ENCODE measurements at places on chromosomes 4 and X.
A peak's percentile ranks its signal among the peaks of the same experiment; 100 is the strongest.

DNA sequence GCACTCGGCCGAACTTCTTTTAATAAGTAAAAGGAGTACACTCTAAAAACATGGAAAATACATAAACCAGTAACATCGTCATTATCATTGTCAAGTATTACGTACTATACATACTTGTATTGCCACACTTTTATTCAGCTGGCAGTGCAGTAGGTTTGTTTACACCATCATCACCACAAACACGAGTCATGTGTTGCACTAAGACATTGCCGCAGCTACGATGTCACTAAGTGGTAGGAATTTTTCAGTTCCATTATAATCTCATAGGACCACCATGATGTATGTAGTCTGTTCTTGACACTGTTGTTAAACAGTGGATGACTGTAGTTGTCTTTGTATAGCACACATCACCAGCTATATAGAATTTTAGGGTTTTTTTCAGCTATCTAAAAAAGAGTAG lies 48.0 kb upstream of the TMEM131L start:
- H3K36me3 ChIP-seq: no peaks in the 10 kb centered on the region
- H3K27me3 ChIP-seq: no peaks in the 10 kb centered on the region
- no peaks in the 10 kb centered on the region for H3K4me1 ChIP-seq
- DNase-seq: no peak
- no peak overlapping the region for H3K4me3 ChIP-seq

GRCh38 chr4:42750091-42750490 lies 93.2 kb upstream of the ATP8A1 start:
- H3K27ac ChIP-seq: no peak overlapping the region
- DNase-seq: peak; percentile 52
- H3K4me3 ChIP-seq: no peak overlapping the region
- no peaks in the 10 kb centered on the region for H3K27me3 ChIP-seq
- no peaks in the 10 kb centered on the region for H3K36me3 ChIP-seq

DNA sequence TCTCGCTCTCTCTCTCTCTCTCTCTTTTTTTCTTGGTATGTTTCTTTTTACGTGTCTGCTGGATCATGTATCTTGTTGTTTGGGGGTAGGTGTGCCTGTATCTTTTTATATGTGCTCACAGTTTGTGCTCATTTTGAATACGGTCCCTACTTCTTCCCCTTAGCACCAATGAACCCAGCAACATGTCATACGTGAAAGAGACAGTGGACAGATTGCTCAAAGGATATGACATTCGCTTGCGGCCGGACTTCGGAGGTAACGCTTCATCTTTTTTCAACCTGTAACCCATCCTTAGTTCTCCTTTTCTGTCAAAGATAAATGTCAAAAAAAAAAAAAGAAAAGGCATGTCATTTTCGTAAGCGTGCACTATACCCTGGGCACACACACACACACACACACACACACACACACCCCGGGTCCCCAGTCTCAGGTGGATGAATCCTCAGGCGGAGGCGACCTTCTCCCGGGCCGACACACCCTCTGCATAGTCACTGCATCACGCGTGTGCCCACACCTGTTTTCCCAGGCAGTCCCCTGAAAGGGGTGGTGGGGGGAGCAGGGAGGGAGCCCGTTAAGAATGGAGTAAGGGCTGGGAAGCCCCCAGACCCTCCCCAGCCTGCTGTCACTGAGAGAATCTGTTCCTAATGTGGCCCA lies 511 bp downstream of the GABRB1 start:
- peaks cover 12% of the 10 kb centered on the region for H3K4me1 ChIP-seq
- H3K27me3 ChIP-seq: peaks cover 22% of the 10 kb centered on the region
- peak overlapping the region; percentile 29 for H3K4me3 ChIP-seq
- no peak for DNase-seq
- no peak overlapping the region for H3K27ac ChIP-seq

- H3K36me3 ChIP-seq: no peaks in the 10 kb centered on the region
- H3K27me3 ChIP-seq: no peaks in the 10 kb centered on the region
- no peak overlapping the region for H3K27ac ChIP-seq
- H3K4me3 ChIP-seq: no peak overlapping the region
- no peaks in the 10 kb centered on the region for H3K4me1 ChIP-seq
These were observed 134.1 kb upstream of the SCML1 start for GRCh38 chrX:17603196-17603595.

DNA sequence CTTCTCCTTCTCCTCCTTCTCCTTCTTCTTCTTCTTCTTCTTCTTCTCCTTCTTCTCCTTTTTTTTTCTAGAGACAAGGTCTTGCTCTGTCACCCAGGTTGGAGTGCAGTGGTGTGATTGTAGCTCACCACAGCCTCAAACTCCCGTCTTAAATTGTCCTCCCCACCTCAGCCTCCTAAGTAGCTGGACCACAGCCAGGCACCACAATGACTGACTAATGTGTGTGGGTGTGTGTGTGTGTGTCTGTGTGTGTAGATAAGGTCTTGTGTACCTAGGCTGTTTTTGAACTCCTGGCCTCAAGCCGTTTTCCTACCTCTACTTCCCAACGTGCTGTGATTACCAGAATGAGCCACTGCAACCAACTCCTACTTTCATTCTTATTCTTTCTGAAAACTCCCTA lies 390.9 kb downstream of the ADAM29 start:
- no peaks in the 10 kb centered on the region for H3K36me3 ChIP-seq
- H3K27ac ChIP-seq: no peak overlapping the region
- no peaks in the 10 kb centered on the region for H3K27me3 ChIP-seq
- H3K4me3 ChIP-seq: no peak overlapping the region

DNA sequence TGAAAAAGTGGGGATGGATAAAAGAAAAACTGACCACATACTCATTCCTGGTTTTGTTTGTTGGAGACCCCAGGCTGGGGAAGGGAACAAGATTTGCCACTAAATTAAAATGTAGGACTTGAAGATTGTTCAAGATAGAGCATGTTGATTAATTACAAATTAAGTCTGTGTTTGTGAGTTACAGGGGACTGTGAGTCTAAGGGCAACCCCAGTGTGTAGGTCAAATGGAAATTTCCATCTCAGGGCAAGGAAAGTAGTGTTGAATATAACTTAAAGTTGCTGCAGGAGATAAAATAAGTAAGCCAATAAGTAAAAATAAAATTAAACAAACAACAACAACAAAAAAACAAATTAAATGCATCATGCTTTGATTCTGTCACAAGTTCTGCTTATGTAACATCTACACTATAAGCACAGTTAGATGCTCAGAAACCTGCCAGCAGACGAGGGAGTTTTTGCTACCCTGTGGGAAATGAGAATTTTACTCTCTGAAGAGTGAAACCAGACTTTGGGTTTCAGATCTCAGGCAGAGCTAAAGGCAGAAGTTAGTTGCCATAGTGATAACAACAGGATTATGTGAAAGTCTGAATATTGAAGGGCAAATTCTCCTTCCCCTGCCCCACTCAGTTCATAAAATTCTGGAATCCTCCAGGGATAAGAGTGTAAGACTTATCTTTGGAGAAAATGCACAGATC lies 352.3 kb downstream of the GRXCR1 start:
- H3K27ac ChIP-seq: no peak overlapping the region
- H3K36me3 ChIP-seq: no peaks in the 10 kb centered on the region
- H3K27me3 ChIP-seq: no peaks in the 10 kb centered on the region
- H3K4me1 ChIP-seq: no peaks in the 10 kb centered on the region
- no peak overlapping the region for H3K4me3 ChIP-seq

GRCh38 chrX:53474707-53475106 lies 40.5 kb upstream of the HSD17B10 start:
- no peaks in the 10 kb centered on the region for H3K27me3 ChIP-seq
- DNase-seq: no peak
- no peaks in the 10 kb centered on the region for H3K36me3 ChIP-seq
- no peak overlapping the region for H3K27ac ChIP-seq
- no peaks in the 10 kb centered on the region for H3K4me1 ChIP-seq
- no peak overlapping the region for H3K4me3 ChIP-seq

GRCh38 chr4:101160792-101161592 lies 186.3 kb downstream of the PPP3CA start:
- no peak for DNase-seq
- H3K27ac ChIP-seq: no peak overlapping the region
- no peaks in the 10 kb centered on the region for H3K36me3 ChIP-seq
- no peak overlapping the region for H3K4me3 ChIP-seq
- no peaks in the 10 kb centered on the region for H3K27me3 ChIP-seq

GRCh38 chr4:8314691-8315255 lies 45.2 kb downstream of the HTRA3 start:
- no peak overlapping the region for H3K4me3 ChIP-seq
- DNase-seq: no peak
- H3K27ac ChIP-seq: no peak overlapping the region

DNA sequence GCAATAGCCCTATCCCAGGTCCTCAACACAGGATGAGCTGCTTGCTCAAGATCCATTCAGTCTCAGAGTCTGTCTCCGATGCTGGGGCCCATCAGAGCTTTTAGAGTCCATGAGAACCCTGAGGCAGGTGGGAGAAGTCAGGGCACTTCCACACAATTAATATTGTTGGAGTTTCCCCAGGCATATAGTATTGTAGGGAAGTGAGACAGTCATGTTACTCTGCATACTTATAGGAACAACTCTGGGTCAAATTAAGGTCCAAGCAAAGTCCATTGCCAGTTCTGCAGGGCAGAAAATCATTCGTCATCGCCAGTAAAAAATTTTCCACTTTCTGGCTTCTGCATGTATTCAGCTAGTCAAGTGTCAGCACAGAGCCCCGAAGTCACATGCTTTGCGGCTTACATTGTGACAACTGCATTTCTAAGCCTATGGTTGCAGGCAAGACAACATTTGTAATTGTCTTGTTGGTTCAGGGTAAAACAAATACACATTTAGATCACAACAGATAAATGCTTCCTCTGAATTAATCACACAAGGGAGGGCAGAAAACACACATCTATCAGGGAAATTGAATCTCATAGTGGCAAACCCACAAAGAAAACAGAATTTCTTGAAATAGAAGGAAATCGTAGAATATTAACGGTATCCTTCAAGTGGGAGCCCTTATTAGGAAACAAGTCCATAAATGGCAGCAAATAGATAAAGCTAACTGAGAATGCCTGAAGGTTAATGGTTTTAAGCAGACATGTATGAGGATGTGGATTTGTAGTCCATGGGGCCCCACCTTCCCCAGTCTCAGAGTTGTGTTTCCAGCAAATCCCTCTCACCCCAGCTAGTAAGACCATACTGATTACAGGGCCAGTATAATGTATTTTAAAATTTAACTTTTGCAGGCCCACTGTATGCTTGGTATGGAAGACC lies 412.1 kb upstream of the RASGEF1B start:
- H3K4me3 ChIP-seq: no peak overlapping the region
- H3K36me3 ChIP-seq: no peaks in the 10 kb centered on the region
- peaks cover 6% of the 10 kb centered on the region for H3K4me1 ChIP-seq
- no peak overlapping the region for H3K27ac ChIP-seq
- no peaks in the 10 kb centered on the region for H3K27me3 ChIP-seq
- no peak for DNase-seq

DNA sequence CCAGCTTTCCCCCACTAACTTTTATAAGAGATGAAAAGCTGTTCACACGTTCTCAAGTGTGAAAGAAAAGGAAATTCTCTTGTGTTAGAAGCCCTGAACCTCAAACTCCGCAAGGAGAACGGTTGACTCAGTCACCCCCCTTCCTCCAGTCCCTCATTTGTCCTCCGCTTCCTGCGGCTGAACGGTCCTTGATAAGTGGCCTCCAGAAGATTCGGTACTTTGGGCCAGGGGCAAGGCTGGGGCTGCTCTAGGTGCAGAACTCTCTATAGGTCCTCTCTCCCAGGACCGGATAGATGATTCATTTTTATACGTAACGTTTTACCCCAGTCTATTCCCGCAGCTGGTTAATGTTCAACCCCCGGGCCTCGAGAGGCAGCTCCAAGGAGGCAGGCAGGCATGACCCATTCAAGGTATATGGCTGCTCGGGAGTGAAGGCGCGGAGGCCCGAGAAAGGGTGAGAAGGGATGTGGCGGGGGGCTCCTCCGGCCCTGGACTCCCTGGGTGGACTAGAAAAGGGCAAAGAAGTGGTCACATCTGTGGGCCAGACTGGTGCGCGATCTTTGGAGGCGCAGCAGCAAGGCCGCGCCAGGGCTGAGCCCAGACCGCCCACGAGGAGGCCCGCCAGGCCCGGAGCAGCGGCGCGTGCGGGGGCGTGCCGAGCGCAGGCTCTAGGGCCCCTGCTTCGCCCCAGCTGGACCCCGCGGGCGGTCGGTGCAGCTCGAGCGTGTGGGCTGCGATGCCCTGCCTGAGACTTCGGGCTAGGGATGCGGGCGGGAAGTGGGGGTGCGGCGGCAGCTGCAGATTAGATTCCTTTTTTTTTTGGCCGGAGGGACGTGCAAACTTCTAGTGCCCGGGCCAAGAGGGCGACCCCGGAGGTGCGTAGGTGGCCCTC lies 11.7 kb downstream of the PITX2 start:
- H3K4me3 ChIP-seq: no peak overlapping the region
- no peaks in the 10 kb centered on the region for H3K36me3 ChIP-seq
- no peak for DNase-seq
- peaks cover 54% of the 10 kb centered on the region for H3K27me3 ChIP-seq
- H3K4me1 ChIP-seq: no peaks in the 10 kb centered on the region

DNA sequence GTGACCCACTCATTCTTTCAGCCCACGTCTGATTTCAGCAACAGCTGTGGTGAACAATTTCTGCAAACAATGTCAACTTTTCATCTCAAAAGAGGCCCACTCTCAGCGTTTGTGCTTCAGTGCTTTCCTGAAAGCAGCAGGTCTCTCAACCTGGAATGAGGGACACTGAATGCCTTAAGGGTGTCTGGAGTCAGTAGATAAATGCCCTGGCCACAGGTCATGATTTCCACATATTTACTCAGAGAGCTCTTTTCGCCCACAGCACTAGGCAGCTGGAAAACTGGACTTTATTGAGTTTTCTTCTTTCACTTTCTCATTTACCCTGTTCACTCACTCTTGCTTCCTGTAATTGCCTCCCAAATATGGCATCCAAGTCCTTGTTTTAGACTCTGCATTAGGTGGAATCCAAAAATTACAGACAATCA lies 52.8 kb downstream of the NPFFR2 start:
- no peak for DNase-seq
- H3K36me3 ChIP-seq: no peaks in the 10 kb centered on the region
- H3K27me3 ChIP-seq: no peaks in the 10 kb centered on the region

DNA sequence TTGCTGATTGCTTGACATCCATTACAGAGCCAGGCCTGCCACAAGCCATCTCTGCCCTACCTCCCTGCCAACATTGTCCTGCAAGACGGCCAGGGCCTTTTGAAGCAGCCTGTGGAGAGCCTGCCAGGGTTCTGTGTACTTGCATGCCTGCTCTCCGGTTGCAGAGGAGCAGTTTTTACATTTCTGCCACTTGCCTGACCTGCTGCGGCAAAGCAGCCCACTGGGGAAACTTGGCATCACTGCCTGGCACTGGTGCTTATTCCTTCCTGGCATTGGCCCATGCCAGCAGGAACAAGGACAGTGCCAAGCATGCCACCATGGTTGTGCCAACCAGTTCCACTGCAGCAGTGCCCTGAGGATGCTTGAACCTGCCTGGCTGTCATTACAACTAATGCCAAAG lies 167.1 kb downstream of the NHS start:
- no peak overlapping the region for H3K4me3 ChIP-seq
- no peak for DNase-seq
- no peaks in the 10 kb centered on the region for H3K4me1 ChIP-seq
- no peaks in the 10 kb centered on the region for H3K27me3 ChIP-seq
- no peaks in the 10 kb centered on the region for H3K36me3 ChIP-seq
- no peak overlapping the region for H3K27ac ChIP-seq

- H3K4me1 ChIP-seq: no peaks in the 10 kb centered on the region
- no peak overlapping the region for H3K27ac ChIP-seq
- H3K4me3 ChIP-seq: no peak overlapping the region
- no peaks in the 10 kb centered on the region for H3K27me3 ChIP-seq
These were observed 611.9 kb downstream of the STPG2 start for GRCh38 chr4:97531351-97531750.

- H3K27ac ChIP-seq: no peak overlapping the region
- H3K27me3 ChIP-seq: no peaks in the 10 kb centered on the region
- no peak for DNase-seq
These were observed 497.6 kb downstream of the MID1IP1 start for GRCh38 chrX:39298821-39299220.

GRCh38 chr4:147749811-147750321 lies 18.0 kb downstream of the ARHGAP10 start:
- no peaks in the 10 kb centered on the region for H3K36me3 ChIP-seq
- no peaks in the 10 kb centered on the region for H3K4me1 ChIP-seq
- H3K4me3 ChIP-seq: no peak overlapping the region
- DNase-seq: no peak
- no peaks in the 10 kb centered on the region for H3K27me3 ChIP-seq
